ENCODE measurements at places on chromosomes 3 and 15. TPM values are rescaled to one million over a fixed set of nuclear protein-coding genes. Genes with fewer than 3 reads are reported as not detected.

Gene FGD5
- total RNA-seq, result 58.5 TPM

Gene CHRNA5
- total RNA-seq, result 0.23 TPM

Gene RARRES1
- total RNA-seq, result 36.3 TPM

Gene BFSP2
- not detected for total RNA-seq

Gene SPATA12
- total RNA-seq, result 0.15 TPM

Gene ANKUB1
- total RNA-seq, result 3.5 TPM

Gene GABRR3
- total RNA-seq, result 0.09 TPM

Gene MED12L
- 0.82 TPM for total RNA-seq

Gene LMOD3
- 0.11 TPM for total RNA-seq

Gene C3orf85
- not detected for total RNA-seq

GRCh38 chr15:89243046-89243690, 611 bp upstream of the FANCI start:
- no peaks in the 10 kb centered on the region for H3K27me3 ChIP-seq
- H3K4me1 ChIP-seq, result peaks cover 6% of the 10 kb centered on the region
- H3K27ac ChIP-seq, result peak overlapping the region; percentile 50
- peak overlapping the region; percentile 66 for H3K4me3 ChIP-seq

DNA sequence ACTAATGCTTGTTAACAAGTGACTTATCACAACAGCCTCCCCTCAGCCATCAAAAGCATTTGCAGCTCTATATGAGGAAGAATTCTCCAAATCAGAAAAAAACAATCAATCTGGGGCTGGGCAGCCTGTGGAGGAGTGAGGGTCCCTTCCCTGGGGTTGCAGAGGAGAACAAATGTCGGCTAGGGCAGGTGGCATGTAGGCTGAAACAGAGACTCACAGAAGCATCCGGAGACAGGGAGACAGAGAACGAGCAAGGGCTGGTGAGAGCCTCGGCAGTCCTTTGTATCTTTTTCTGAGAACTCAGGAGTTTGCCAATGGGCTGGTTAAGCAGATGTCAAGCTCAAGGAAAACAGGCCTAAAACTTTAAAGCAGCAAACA, 15.8 kb downstream of the ITGA11 start:
- H3K27me3 ChIP-seq, result no peaks in the 10 kb centered on the region
- no peak for DNase-seq
- no peaks in the 10 kb centered on the region for H3K4me1 ChIP-seq
- H3K4me3 ChIP-seq, result no peak overlapping the region

DNA sequence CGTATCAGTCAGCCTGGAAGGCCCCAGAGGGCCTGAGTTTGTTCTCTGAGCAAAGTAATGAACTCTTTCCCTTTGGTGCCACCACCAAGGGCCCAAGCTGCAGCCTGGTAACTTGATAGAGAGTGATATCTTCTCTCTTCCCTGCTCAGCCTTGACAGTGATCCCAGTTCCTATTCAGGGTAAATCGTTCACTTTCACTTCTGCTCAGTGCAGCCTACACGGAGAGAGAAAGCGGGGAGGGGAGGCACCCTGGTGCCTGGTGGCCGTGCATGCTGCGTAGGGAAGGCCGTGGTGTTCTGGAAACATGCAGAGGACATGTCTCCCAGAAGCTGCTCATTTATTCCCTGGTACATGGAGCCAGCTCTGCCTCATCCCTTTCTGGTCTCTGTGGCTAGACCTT, 54.9 kb downstream of the KIF9 start:
- DNase-seq, result no peak
- no peaks in the 10 kb centered on the region for H3K27me3 ChIP-seq
- H3K36me3 ChIP-seq, result peaks cover 5% of the 10 kb centered on the region
- no peak overlapping the region for H3K27ac ChIP-seq

GRCh38 chr3:112446343-112446742, 52.9 kb downstream of the BTLA start:
- no peak overlapping the region for H3K4me3 ChIP-seq
- H3K4me1 ChIP-seq, result peaks cover 8% of the 10 kb centered on the region
- DNase-seq, result no peak

GRCh38 chr3:16151109-16151508, 23.4 kb upstream of the GALNT15 start:
- DNase-seq, result no peak
- H3K4me1 ChIP-seq, result peaks cover 10% of the 10 kb centered on the region
- H3K27me3 ChIP-seq, result no peaks in the 10 kb centered on the region

GRCh38 chr15:40310001-40310959, 2.5 kb upstream of the PLCB2 start:
- H3K27ac ChIP-seq, result no peak overlapping the region
- DNase-seq, result peak; percentile 68
- peaks cover 7% of the 10 kb centered on the region for H3K27me3 ChIP-seq
- peaks cover 11% of the 10 kb centered on the region for H3K4me1 ChIP-seq
- no peak overlapping the region for H3K4me3 ChIP-seq

- H3K27ac ChIP-seq, result no peak overlapping the region
- no peaks in the 10 kb centered on the region for H3K4me1 ChIP-seq
- peaks cover 63% of the 10 kb centered on the region for H3K36me3 ChIP-seq
- no peak overlapping the region for H3K4me3 ChIP-seq
Measured at GRCh38 chr3:49701388-49702077, 12.2 kb downstream of the RNF123 start.

GRCh38 chr3:16704941-16705340, 99.7 kb upstream of the DAZL start:
- no peak for DNase-seq
- H3K27ac ChIP-seq, result no peak overlapping the region
- H3K4me3 ChIP-seq, result no peak overlapping the region
- no peaks in the 10 kb centered on the region for H3K27me3 ChIP-seq

DNA sequence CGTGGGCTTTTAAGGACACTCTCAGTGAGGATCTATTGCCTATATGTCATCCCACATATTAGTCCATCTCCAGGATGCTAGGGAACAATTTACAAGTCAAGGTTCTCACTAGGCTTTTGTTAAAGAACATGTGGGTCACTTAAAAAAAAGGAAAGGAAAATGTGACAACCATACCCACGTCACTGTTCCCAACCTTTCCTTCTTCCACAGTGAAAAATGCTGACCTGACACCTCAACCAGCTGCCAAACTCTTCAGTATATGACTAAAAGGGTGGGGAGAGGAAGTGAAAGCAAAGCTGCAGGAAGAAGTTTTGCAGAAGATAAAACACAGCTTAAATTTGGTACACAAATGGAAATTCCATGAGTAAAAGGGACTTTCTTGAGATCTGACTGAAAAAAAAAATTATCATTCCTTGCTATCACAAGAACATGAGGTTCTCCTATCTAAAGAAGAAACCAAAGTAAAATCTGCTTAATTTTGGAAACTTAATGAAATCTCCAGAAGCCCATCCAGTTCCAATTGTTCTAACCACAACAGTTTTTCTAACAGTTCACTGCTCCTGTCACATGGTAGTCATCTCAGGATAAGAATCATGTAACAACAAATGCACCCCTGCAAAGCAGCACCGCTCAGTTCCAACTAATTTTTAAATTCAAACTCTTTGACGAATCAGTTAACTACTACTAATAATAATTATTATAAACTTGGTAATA, 117.0 kb upstream of the TSPAN3 start:
- peak; percentile 34 for DNase-seq
- H3K4me1 ChIP-seq, result peaks cover 14% of the 10 kb centered on the region
- H3K4me3 ChIP-seq, result no peak overlapping the region

- H3K36me3 ChIP-seq, result no peaks in the 10 kb centered on the region
- no peak overlapping the region for H3K4me3 ChIP-seq
- no peaks in the 10 kb centered on the region for H3K27me3 ChIP-seq
- DNase-seq, result no peak
- H3K27ac ChIP-seq, result no peak overlapping the region
Measured at GRCh38 chr3:138043266-138044029, 33.5 kb downstream of the CLDN18 start.

- H3K36me3 ChIP-seq, result peaks cover 9% of the 10 kb centered on the region
- no peak overlapping the region for H3K4me3 ChIP-seq
- H3K27ac ChIP-seq, result no peak overlapping the region
- H3K27me3 ChIP-seq, result no peaks in the 10 kb centered on the region
Measured at GRCh38 chr15:57235873-57236272, 140.4 kb upstream of the CGNL1 start.

DNA sequence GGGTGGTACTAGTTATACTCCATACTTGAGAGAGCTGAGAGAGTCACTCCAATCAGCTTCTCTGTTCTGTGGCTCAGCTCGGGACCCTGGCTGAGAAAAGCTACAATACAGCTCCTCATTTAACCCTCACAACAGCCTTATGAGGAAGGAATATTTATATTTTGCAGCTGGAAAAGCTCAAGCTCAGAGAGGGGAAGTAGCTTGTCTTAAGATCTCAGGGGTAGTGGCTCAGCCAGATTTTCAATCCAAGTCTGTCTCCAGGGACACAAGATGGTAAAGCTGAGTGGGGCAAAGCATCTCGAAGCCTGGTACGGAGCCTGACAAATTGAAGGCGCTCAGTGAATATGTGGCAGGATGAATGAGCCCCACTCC, 14.8 kb downstream of the SCAMP2 start:
- no peak overlapping the region for H3K27ac ChIP-seq
- peaks cover 6% of the 10 kb centered on the region for H3K4me1 ChIP-seq
- H3K36me3 ChIP-seq, result peaks cover 21% of the 10 kb centered on the region
- H3K27me3 ChIP-seq, result no peaks in the 10 kb centered on the region

DNA sequence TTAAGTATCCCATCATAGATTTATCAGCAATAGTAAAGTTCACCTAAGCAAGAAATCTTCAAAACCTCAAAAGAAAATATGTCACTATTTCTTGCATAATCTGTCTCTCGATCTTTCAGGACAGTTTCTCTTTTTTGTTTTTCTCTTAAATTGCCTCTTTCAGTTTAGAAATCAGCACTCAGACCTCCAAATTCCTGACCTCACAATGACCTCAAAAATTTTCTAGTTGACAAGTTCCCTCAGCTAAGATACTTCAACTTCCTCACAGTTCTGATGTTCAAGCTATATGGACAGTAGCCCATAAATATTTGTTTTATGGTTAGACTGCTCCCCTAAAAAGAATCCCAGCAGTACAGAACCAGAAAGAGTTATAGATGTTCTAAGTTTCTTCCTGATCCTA, 24.1 kb downstream of the SLC24A5 start:
- H3K4me3 ChIP-seq, result no peak overlapping the region
- DNase-seq, result no peak
- H3K36me3 ChIP-seq, result no peaks in the 10 kb centered on the region
- no peak overlapping the region for H3K27ac ChIP-seq
- no peaks in the 10 kb centered on the region for H3K4me1 ChIP-seq
- H3K27me3 ChIP-seq, result no peaks in the 10 kb centered on the region

DNA sequence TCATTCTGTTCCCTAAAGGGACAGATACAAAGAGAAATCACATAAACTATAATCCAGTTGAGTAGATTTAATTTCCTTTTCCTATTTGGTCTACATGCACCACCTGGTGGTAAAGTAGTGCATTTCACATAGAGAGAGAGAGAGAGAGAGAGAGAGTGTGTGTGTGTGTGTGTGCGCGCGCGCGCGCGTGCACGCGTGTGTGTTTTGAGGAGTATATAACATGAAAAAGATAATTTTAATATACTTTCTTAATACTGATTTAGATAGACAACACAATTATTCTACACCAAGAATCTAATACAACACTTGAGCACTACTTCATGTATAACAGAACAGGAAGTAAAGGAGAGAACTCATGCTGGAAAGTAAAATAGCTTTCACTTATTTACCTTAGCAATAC, 1.1 kb upstream of the FGF7 start:
- H3K27me3 ChIP-seq, result no peaks in the 10 kb centered on the region
- H3K36me3 ChIP-seq, result peaks cover 2% of the 10 kb centered on the region
- DNase-seq, result peak; percentile 39
- H3K27ac ChIP-seq, result no peak overlapping the region

- DNase-seq, result peak; percentile 62
- H3K27me3 ChIP-seq, result no peaks in the 10 kb centered on the region
- no peak overlapping the region for H3K4me3 ChIP-seq
- no peaks in the 10 kb centered on the region for H3K36me3 ChIP-seq
Measured at GRCh38 chr15:80595396-80595795, 99.7 kb upstream of the ABHD17C start.

DNA sequence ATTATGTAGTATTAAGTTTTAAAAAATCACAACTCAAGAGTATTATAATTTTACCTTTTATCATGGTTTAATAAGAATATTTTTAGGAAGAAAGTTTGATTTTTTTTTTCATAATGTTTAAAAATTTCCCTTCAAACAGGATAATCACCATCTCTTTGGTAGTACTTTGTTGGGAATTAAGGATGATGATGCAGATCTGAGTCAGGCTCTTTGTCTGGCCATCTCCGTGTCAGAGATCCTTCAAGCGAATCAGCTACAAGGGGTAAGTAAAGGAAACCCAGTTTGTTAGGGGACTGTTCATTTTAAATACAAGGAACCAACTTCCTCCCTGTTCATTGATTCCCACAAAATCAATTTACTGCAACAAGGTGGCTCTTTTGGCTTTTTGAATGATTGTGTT, 36.8 kb upstream of the NIT2 start:
- peaks cover 18% of the 10 kb centered on the region for H3K36me3 ChIP-seq
- no peaks in the 10 kb centered on the region for H3K4me1 ChIP-seq
- no peak overlapping the region for H3K27ac ChIP-seq

DNA sequence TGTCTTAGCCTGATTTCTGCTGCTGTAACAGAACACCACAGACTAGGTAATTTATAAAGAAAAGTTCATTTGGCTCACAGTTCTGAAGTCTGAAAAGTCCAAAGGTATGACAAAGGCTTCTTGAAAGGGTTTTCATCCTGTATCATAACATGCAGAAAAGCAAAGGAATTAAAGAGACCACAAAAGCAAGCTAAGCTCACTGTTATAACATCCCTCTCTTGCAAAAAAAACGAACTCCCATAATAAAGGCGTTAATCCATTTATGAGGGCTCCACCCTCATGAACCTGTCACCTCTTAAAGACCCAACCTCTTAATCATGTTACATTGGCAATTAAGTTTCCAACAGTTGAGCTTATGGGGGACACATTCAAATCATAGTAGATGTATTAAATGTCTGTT, 197.9 kb downstream of the PLOD2 start:
- no peaks in the 10 kb centered on the region for H3K4me1 ChIP-seq
- no peak overlapping the region for H3K4me3 ChIP-seq
- H3K36me3 ChIP-seq, result no peaks in the 10 kb centered on the region
- no peak for DNase-seq
- no peak overlapping the region for H3K27ac ChIP-seq
- H3K27me3 ChIP-seq, result no peaks in the 10 kb centered on the region

GRCh38 chr3:86051058-86051457, 939.9 kb downstream of the VGLL3 start:
- no peaks in the 10 kb centered on the region for H3K4me1 ChIP-seq
- H3K36me3 ChIP-seq, result no peaks in the 10 kb centered on the region
- no peak overlapping the region for H3K27ac ChIP-seq
- H3K4me3 ChIP-seq, result no peak overlapping the region

Measured in lung (tissue), 17 donors.